ENCODE measurements at places on chromosomes 5 and 9.

GRCh38 chr5:150143350-150144245 lies 12.0 kb downstream of the PDGFRB start:
- DNase-seq, result no peak

GRCh38 chr9:87381746-87382145 lies 115.9 kb upstream of the DAPK1 start:
- DNase-seq, result no peak

DNA sequence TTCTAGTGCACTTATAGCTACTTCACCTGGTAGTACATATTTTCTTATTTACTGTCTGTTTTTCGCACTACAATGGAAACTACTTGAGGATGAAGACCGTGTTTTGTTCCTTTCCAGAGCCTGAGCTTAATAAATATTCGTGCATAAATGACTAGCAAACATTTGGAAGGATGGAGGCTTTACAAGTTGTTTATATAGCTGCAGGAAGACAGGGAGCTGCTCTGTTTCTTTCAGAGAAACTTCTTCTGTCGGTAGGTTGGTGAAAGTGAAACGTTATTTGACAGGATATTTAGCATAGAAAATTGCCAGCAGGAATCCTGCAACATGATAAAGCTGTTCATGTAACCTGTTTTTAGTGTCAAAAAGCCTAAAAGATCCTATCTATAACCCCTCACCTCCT lies 210.6 kb downstream of the PCSK5 start:
- no peak for DNase-seq

DNA sequence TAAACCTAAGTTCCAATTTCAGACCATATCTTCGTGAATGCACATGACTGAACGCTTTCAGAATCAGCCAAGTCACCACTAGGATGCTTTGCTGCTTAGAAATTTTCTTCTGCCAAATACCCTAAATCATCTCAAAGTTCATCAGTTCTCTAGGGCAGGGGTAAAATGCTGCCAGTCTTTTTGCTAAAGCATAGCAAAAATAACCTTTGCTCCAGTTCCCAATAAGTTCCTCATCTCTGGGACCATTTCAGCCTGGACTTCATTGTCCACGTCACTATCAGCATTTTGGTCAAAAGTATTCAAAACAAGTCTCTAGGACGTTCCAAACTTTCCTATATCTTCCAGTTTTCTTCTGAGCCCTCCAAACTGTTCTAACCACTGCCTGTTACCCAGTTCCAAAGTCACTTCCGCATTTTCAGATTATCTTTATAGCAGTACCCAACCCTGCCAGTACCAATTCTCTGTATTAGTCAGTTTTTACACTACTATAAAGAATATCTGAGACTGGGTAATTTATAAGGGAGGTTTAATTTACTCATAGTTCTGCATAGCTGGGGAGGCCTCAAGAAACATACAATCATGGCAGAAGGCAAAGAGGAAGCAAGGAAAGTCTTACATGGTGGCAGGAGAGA lies 74.8 kb downstream of the NR3C1 start:
- DNase-seq, result no peak

DNA sequence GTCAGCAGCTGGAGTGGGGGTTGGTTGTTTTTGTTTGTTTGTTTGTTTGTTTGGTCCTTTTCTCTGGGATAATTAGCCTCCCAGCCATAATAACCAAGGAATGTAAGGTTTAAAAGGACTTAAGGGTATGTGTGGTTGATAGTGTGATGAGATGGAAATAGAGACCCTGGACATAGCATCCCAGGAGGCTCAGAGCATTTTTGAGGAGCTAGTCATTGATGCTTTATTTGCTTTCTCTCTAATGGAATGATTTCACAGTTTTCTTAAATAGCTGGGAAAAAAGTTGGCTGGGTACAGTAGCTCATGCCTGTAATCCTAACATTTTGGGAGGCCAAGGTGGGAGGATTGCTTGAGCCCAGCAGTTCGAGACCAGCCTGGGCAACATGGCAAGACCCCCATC lies 45.1 kb downstream of the TTC1 start:
- no peak for DNase-seq

All from activated naive CD4-positive, alpha-beta T cell treated with Interleukin-2 at 50 U/mL for 16 hours (primary cell).